ENCODE measurements at places on chromosomes 2 and 18.

- DNase-seq: no peak
These were observed 51.1 kb upstream of the TNP1 start for GRCh38 chr2:216911008-216911407.

DNA sequence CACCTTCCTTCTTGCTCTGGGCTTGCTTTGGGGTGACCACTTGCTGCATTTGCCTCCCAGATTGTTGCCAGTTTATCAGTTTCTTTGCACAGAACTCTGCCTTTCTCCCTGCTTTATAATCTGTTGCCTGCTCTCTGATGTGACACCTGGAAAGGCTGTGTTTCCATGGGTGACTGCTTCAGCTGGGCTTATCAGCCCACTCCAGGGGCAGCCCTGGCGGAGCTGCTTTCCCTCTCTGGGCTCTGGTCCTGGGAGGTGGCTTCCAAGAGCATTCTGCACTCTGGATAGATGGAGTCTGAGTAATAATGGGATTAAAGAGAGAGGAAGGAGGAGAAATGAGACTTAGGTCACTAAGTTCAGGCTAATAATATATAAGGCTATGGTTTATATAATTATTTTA is 352.7 kb downstream of the TSN start:
- no peak for DNase-seq

DNA sequence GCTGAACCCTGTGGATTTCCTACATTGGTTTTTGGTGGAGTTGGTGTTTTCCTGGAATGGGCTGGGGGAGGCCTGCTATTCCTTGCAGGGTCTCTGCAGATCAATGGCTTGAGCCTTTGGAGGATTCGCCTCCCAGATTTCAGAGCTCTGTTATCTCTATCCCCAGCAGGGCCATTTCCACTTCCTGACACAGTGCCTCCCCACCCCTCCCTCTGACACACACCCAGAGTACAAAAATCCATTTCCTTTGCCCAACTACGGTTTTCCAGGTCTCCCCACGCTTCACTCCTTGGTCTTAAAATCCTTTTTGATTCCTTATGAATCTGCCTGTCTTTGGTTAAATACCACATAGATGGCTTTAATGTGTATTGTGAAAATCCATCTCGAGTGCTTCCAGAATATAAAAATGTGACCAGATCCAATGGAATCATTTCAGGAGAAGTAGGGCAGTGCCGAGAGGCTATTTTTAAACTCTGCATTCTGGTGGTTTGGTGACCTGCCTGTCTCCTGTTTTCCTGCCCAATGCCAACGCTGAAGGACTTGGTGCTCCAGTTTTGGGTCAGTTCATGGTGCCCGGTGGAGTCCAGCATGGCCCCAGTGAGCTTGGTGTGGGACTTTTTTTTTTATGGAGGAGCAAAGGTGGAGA is 60.9 kb downstream of the ARL4C start:
- DNase-seq: no peak

DNA sequence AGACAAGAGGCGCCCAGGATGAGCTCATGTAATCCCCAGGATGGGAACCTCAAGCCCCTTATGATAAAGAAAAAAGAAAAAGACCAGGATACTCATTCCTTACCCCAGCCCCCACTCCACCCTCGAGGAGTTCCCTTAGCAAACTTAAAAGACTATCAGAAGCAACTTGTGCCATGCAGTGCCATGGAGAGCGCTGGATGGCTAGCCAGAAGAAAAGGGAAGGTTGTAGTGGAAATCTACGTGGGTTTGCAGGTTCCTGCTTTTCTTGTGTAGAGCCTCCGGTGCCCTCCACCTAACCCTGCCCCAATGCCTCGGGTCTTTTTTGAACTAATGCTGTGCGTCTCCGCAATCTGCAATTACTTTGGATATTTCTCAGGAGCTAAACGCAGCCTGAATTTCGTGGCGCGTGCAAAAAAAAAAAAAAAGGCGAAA is 16.2 kb upstream of the BCL11A start:
- no peak for DNase-seq

DNA sequence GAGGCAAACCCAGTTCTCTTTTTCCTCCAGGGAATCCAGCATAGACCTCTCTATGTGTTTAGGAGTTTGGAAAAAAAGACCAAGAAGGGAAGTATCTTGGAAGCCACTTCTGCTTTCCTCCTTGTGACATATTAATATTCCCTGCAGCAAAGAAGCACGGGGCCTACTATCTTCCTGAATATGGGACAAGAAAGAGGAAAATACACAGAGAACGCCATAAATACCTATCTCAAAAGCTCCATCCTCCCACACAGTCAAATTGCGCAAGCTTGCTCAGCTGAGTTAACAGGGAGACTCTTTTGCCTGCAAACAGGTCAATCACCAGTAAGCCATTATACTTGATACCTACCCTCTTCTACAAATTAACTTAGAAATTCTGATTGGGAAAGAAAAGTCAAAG is 16.7 kb upstream of the RAPH1 start:
- DNase-seq: no peak

DNA sequence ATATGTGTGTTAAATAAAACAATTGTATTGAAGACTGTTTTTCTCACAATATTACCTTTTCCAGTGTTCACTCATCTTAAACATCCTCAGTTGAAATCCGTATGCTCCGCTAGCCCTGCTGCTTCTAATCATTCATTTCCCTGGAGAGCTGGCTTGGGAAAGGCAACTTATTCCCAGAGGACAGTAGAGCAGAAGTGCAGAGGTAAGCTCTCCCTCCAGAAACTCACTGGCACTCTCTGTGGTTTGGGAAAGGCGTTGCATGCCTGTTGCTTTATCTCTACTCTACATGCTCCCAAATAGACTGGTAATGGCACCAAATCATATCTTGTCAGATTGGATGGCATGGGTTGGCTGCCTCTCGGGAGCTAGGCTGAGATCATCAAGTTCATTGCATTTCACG is 117.1 kb upstream of the BOD1L2 start:
- no peak for DNase-seq

DNA sequence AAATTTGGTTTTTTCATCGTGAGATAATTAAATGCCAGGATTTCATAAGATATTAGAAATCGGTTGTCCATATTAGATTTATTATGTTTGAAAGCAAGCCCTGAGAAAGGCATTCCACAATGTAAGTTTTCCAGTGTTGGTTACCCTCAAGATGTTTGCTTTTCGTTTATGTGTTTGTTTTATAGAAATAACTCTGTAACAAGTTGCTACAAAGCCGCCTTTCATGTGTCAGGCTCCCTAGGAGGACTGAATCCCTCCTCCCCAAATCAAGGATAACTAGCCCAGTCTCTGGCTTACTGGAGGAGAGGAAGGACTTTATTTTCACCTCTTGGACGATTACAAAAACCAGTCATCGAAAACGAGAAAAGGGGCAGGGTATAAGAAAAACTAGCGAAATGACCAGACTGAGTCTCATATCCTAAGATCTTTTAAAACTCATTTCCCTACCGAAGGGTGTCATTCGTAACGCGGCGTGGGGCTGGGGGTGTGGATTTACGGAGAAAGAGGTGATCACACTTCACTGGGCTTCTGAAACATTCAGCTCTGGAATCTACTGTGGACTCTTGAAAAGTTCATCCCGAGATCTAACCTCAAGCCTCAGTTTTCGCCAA is 1.0 kb upstream of the PEX13 start:
- DNase-seq: no peak

DNA sequence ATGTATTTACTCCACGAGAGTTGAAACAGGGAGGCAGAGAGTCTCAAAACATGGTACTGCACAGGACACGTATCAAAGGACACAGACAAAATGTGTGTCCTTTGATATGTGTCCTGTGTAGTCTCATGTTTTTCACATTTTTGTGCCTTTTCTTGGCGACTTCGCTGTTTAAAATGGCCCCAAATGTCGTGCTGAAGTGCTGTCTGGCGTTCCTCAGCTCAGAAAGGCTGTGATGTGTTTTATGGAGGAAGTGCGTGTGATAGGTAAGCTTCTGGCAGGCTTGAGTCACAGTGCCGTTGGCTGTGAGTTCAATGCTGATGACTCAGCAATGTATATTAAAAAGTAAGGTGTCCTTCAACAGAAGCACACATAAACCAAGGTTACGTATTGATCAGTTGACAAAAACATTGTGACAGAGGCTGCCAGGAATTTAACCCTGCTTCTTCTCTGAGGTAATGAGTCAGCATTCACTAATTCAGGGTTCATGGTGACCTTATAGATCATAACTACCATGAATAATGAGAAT is 78.2 kb downstream of the DYSF start:
- DNase-seq: no peak

DNA sequence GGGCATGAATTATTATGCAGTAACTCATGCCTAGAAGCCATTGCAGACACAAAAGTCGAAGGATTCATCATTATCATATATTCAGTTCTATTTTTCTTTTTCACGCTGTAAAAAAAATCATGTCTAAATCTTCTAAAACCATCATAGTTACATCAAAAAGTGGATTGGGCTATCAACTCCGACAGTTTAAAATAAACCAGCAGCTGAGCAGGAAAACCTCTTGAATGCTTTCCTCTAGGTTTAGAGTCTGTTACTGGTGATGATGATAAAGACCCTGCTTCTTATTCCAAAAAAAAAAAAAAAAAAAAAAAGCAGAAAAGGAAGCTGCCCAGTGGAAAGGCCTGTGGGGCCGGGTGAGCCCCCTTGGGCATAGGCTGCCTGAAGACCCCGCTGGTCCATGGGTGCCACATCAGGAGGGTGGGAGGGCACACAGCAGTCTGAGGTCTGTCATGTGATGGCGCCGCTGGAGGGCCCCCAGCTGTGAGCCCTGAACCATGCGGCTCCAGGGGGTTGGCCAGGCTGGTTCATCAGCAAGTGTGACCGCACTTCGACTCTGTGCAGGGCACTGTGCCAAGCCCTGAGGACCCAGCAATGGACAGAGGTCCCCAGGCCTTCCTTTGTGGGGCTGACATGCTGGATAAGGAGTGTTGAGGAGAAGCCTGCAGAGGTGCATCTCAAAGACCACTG is 199.6 kb downstream of the EIPR1 start:
- no peak for DNase-seq

- DNase-seq: no peak
These were observed 99.4 kb downstream of the CBLN2 start for GRCh38 chr18:72444798-72445155.

- DNase-seq: no peak
These were observed 140.4 kb downstream of the CDH2 start for GRCh38 chr18:28036488-28036887.

GRCh38 chr2:141468761-141469160 is 662.1 kb downstream of the LRP1B start:
- no peak for DNase-seq

GRCh38 chr18:26103579-26103978 is 13.2 kb upstream of the SS18 start:
- DNase-seq: no peak

- DNase-seq: no peak
These were observed 10.6 kb downstream of the CFAP210 start for GRCh38 chr2:169683425-169684134.

GRCh38 chr2:128600581-128601297 is 282.1 kb upstream of the HS6ST1 start:
- no peak for DNase-seq

DNA sequence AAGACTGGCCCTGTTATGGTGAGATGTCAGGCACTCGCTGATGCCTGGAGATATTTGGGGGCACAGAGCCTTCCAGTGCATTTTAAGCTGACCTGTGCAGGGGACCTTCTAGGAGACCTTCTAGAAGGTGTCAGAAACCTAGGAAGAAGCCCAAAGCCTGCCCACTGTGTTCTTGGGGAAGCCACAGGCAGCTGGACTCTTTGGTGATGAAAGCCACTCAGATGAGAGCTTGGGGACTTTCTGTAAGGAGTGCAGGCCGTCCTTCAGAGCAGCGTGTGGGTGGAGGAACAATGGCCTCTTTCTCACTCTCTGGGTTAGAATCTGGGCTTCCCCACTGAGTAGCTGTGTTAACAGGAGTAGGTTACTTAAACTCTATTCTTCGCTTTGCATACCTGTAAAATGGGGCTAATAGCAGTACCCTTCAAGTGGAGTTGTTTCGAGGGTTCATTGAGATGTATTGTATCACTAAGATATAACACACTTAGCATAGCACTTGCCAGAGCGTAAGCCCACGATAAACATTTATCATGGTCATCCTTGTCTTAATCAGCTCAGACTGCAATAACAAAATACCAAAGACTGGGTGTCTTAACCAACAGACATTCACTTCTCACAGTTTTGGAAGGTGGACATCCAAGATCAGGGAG is 322.3 kb upstream of the EPAS1 start:
- no peak for DNase-seq

GRCh38 chr2:85246348-85246747 is 81.4 kb downstream of the TGOLN2 start:
- no peak for DNase-seq

GRCh38 chr2:155825876-155826275 is 506.6 kb downstream of the NR4A2 start:
- DNase-seq: no peak

- DNase-seq: no peak
These were observed 88.6 kb downstream of the SLC5A7 start for GRCh38 chr2:108074946-108075345.

GRCh38 chr2:28656937-28657615 is 94.6 kb upstream of the PPP1CB start:
- no peak for DNase-seq

GRCh38 chr2:216956820-216957493 is 97.1 kb upstream of the TNP1 start:
- DNase-seq: no peak

DNA sequence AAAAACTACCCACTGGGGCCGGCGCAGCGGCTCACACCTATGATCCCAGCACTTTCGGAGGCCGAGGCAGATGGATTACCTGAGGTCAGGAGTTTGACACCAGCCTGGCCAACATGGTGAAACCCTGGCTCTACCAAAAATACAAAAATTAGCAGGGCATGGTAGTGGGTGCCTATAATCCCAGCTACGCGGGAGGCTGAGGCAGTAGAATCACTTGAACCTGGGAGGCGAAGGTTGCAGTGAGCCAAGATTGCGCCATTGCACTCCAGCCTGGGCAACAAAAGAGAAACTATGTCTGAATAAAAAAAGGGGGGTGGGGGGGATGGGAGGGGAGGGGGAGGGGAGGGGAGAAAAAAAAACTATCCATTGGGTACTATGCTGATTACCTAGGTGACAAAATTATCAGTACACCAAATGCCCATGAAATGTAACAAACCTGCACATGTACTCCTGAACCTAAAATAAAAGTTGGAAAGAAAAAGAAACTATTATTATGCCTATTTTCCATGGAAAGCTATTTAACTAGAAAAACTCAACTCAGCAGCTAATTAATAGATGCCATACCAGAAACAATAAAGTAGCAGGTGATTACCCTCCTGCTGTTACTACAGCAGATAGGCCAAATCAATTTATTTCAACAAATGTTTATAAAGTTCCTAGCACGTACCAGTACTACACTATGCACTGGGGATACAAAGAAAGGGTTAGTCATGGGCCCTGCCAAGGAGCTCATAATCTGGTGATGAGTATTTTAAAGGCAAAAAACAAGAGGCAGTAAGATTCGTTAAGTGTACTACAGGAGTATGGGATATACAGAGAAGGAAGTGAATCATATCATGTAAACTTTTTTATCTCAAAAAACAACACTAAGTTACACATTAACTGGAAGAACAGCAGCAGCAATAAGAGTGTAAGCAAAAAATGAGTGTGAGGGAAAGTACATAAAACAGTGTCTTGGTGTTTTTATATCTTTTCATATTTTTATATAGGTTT is 112.8 kb upstream of the SLC39A10 start:
- no peak for DNase-seq
